ENCODE measurements at places on chromosomes 6 and 20.

DNA sequence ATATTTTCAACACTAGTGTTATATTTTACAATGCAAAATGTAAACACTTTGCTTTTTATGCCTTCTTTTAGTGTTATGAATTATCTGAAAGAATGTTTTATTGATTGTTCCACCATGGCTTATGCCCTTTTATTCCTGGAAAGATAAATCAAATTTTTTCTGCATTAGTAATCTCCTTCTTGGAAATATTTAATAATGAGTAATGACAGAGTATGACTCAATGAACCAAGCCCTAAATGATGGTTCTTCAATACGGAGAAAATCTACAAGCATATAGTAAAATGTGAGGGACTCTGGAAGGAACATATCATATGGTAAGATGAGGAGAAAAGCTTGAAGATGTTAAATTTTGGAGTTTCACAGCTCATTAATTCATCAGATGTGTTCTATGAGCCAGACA lies 929.6 kb downstream of the C6orf118 start:
- no peak for DNase-seq

- no peak for DNase-seq
These were observed 86.7 kb upstream of the THBS2 start for GRCh38 chr6:169340395-169340794.

DNA sequence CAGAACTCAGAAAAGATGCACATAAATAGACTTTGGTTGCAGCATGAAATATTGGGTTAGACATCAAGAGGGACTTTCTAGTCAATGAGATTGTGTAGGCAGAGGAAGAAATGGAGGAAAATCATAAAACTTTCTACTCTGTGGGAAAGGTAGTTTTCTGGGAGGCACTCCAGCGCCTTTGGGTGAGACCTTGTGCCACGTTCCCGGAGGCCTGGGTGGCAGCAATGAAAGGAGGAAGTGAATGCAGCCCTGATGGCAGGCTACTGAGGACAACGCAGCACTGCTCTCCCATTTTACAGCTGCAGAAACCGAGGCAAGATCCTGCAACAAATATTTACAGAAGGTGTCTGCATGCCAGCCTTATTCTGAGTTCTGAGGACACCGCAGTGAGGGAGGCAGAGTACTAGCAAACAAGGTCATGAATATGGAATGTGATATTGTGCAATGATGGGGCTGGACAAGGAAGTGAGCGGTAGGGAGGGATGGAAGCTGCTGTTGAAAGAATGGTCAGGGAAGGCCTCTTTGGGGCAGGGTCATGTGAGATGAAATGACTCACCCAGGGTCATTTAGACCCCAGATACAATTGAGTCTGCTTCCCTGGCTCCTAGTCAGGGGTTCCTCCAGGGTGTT lies 159.1 kb downstream of the TFAP2C start:
- peak; percentile 99 for DNase-seq

DNA sequence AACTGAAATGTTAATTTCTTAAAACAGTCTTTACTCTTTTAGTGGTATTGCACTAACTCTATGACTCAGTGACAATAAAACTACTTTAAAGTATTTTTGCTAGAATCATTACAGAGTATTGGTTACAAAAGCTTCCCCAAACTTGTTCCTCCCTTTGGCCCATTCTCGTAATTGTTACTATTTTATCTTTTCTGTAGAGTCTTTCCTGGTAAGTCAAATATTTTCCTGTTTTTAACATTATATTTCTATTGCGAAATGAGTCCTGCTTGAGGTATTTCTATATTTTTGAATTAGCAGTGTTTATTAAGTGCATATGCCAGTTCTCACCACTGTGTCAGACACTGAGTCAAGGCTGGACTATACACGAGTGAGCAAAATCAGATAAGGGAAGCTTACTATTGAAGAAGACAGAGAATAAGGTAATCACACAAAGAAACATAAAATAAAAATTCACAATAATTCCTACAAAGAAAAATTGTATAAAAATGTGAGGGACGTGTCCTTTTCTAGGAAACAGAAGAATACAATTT lies 970.5 kb downstream of the EYS start:
- no peak for DNase-seq

GRCh38 chr20:56773749-56774148 lies 144.6 kb downstream of the TFAP2C start:
- DNase-seq: no peak

GRCh38 chr6:12761376-12762115 lies 45.0 kb downstream of the PHACTR1 start:
- peak; percentile 98 for DNase-seq

DNA sequence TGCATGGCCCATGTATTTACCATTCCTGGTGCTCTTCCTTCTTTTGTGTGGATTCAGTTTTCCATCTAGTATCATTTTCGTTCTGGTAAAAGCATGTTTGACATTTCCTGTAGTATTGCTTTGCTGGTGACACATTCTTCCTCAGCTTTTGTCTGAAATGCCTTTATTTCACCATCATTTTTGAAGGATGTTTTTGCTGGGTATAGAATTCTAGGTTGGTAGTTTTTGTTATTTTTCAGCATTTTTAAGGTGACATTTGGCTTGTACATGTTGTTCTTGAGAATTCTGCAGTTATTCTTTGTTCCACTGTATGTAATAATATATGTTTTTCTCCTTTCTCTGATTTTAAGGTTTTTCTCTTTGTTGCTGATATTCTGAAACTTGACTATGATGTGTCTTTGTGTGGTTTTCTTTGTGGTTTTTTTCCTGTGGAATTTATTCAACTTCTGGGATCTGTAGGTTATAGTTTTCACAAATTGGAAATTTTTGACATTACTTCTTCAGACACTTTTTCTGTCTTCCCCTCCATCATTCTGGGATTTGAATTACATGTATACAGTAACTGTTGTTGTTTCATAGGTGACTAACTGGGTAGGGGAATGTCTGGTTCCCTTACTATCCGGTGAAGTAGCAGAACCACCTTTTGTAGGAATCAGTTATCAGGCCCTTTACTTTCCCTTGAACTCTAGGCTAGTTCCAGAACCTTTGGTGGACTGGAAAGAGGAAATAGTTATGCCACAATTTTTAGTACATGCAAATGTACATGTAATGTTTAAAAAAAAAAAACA lies 30.2 kb downstream of the SNX9 start:
- DNase-seq: no peak

DNA sequence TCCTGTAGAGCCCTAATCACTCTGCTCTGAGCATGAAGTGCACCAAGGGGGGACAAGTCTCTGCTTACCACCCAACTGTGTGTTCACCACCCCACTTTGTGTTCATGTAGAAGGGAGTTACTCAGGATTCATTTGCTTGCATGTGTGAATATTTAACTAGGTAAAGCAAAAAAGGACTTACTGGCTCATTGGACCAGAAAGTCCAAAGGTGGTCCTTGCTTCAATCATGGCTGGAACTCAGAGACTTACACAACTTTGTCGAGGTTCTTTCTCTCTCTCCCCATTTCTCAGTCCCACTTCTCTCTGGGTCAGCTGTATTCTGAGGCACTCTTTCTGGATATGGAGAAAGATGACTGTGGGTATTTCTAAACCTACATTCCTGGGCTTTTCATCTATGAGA lies 4.0 kb downstream of the TMEM200A start:
- DNase-seq: no peak

DNA sequence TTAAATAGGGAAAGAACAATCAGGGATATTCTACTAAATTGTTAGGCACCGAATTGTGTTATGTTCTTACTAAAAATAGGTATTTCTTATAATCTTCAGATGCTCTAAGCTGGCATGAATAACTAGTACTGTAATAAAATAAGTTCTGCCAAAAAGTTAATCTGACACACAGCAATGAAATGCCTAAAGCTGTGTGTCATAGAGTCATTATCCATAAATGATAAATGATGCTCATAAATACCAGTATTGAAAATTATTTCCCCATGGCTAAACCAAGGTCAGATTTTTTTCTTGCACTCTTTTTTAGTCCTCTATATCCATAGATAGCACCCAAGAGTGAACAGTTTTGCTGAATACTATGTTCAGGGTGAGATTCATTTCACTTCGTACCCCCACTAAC lies 11.7 kb upstream of the PRIM2 start:
- DNase-seq: peak; percentile 71

DNA sequence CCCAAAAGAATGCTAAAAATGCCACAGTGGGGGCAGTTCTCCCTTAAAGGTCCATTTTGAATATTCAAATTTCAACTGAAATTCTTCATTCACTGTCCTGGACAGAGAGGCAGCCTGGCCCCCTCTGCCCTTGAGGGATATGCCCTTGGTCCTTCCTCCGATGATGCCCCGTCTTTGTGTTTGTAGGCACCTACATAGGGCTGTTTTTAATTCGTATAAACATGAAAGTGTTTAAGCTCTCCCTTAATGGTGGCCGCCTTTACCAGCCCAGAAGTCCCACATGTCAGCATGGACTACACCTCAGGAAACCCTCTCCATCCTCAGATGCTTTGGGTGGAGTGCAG lies 70.2 kb downstream of the SSR1 start:
- DNase-seq: no peak

DNA sequence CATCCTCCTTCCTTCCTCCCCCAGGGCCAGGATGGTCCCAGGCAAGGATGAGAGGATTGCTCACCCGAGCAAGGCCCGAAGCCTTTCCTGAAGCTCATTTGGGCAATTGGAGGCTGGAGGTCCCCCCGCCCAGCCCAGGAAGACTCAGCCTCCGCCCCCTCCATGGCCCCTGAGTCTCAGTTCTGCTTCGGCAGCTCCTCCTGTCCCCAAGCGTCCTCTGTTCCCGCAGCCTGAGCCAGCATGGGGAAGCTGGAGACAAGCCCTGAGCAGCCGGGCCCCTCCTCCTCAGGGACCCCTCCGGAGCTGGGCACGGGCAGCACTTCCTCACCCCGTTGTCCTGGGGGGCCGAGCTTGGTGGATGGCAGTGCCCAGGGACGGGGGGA lies 26.0 kb downstream of the SLC17A9 start:
- no peak for DNase-seq

- peak; percentile 12 for DNase-seq
These were observed 230.7 kb upstream of the QKI start for GRCh38 chr6:163183806-163184205.

DNA sequence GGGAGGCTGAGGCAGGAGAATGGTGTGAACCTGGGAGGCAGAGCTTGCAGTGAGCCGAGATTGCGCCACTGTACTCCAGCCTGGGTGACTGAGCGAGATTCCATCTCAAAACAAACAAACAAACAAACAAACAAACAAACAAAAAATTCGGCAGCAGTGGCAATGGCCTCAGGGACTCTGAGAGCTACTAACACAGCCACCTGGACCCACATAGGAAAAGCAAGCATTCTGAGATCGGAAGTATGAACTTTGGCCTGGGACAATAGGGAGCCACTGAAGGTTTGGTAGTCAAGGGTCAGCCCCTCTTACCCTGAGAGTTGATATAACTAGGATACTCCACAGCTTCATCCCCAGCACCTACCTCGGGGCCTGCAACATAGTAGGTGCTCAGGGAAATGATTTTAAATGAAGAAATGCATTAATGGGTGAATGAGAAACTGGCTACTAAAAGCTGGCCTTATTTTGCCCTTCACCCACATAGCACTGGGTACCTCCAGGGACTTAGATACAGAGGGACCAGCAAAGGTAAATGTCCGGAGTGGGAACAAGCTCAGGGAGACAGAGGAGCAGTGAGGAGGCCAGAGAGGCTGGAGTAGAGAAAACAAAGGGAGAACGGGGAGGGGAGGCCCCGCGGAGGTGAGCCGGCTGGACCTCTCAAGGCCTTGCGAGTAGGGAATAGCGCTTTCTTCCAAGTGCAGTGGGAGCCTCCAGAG lies 46.6 kb upstream of the PTGIS start:
- DNase-seq: no peak

GRCh38 chr20:568673-569415 lies 25.3 kb upstream of the CSNK2A1 start:
- peak; percentile 23 for DNase-seq

DNA sequence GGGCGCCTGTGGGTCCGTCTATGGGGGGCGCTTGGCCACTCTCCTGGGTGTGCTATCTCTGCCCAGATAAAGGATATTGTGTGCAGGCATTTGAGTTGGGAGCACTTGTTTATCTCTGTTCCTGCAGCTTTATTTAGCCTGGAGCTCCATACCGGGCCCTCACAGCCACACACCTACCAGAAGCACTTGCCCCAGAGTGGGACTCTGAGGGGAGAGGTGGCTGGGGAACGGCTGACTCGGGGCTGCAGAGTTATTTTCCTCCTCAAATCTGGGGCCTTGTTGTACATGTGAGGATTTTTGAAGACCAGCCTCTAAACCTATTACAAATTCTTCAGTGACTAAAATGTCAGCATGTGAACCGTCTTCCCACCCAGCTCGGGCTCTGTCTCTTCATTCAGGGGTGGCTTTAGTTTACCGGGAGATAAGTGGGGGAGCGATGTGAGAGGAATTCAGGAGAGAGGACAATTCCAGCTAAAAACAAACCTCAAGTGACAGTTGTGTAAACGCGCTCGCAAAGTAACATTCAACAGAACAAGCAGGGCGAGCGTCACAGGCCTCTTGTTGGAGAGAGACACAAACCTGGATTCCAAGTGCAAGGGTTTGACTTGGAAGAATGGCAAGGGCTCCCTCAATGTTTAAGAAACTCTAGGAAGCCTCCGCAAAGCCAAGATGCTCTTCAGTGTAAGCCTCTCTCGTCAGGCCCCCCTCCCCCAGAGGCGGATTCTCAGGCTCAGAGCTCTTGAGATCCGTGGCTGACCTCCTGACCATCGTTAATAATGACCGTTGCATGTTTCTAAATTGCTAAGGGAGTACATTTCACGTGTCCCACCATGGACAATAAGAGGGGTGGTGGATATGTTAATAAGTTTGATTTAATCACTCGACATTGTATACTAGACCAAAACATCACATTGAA lies 548.9 kb downstream of the QKI start:
- DNase-seq: no peak

GRCh38 chr6:4327841-4328240 lies 192.5 kb upstream of the ECI2 start:
- DNase-seq: no peak

- DNase-seq: no peak
These were observed 413.5 kb downstream of the PRKN start for GRCh38 chr6:162313922-162314660.

DNA sequence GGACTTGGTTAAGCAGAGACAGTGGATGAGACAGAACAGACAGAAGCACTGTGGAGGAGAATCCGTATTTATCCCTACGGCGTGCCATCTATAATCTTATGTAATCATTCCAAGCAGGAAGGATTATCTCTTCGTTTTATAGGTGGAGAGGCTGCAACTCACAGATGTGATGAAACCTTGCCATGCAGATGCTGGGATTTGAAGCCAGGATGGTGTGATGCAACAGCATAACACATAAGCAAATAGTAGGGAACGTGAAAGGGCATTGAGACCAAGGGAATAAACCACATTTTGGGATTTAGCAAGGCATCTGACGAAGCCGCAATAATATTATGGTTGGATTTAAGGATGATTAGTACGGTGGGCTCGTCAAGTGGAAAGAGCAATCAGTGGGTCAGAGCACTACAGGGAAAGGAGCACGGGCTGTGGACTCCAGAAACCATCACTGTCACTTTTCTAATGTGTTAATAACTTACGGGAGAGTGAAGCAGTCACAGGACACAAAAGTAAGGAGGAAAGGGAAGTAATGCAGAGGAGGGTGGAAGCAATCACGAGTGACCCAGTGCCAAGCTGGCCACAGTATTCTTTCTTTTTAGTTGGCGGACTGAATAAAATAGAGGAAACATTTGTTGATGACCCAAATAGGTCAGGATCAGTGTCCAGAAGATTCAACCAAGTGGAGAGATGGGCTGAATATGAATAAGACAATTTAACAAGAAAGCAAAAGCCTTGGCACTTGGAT lies 119.6 kb upstream of the EDN1 start:
- DNase-seq: no peak
